ENCODE measurements at places on chromosomes 4 and X.
A peak's percentile ranks its signal among the peaks of the same experiment; 100 is the strongest.

GRCh38 chrX:37993837-37994619 lies 12.3 kb upstream of the SYTL5 start:
- H3K4me3 ChIP-seq: no peak overlapping the region
- H3K4me1 ChIP-seq: no peaks in the 10 kb centered on the region
- H3K27ac ChIP-seq: no peak overlapping the region

GRCh38 chr4:86554646-86555045 lies 39.5 kb upstream of the PTPN13 start:
- H3K36me3 ChIP-seq: no peaks in the 10 kb centered on the region
- no peak overlapping the region for H3K4me3 ChIP-seq
- peaks cover 6% of the 10 kb centered on the region for H3K27me3 ChIP-seq
- no peak for DNase-seq
- no peaks in the 10 kb centered on the region for H3K4me1 ChIP-seq
- H3K27ac ChIP-seq: no peak overlapping the region

GRCh38 chrX:84339507-84340364 lies 151.7 kb upstream of the RPS6KA6 start:
- H3K4me1 ChIP-seq: peaks cover 4% of the 10 kb centered on the region
- peak; percentile 0 for DNase-seq
- H3K36me3 ChIP-seq: no peaks in the 10 kb centered on the region
- no peak overlapping the region for H3K4me3 ChIP-seq

DNA sequence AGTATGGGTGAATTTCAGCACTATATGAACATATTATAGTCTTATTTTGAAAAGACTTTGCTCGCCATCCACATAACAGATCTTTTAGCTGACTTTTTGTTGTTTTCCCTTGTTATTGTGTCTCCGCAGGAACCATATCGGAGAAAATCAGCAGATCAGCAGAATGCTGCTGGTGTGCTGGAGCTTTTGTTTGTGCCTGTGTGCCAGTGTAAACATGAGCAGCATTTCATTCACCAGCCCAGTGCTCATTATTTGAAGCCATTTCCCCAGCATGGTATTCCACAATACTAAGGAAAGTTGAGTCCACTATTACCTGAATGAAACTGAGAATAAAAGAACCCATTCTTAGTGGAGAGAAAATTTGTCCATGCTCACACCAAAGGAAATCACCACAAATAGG lies 261.8 kb upstream of the ARX start:
- no peaks in the 10 kb centered on the region for H3K36me3 ChIP-seq
- H3K4me3 ChIP-seq: no peak overlapping the region
- H3K4me1 ChIP-seq: no peaks in the 10 kb centered on the region

DNA sequence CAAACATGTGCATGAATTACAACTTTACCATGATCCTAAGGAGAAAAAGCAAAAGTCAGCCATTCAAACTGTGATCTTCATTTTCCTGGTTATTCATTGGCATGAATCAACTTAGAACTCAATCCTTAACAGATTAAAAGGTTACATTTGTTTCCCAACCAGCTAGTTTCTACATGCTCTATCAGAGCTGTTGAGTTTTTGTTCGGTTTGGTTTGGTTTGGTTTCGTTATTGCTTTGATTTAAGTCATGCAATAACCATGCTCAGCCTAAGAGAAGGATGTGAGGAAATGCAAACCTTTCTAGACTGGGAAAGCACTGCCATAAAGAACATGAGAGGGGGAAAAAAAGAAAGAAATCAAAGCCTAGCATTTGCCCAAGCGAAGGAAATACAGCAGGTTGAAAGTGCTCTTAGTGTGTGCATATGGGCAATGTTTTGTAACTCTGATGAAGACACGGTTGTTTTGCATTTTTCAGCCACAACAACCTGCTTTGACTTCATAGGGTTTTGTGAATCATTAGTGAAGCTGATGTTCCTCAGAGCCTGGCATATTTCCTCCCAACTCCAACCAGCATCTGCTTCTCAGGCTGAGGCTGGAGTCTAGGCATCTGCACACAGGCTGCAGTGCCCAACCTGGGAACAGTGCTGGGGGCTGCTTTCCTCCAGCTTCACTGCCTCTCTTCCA lies 234.3 kb downstream of the ZNF674 start:
- H3K36me3 ChIP-seq: no peaks in the 10 kb centered on the region
- no peak overlapping the region for H3K27ac ChIP-seq
- DNase-seq: no peak

DNA sequence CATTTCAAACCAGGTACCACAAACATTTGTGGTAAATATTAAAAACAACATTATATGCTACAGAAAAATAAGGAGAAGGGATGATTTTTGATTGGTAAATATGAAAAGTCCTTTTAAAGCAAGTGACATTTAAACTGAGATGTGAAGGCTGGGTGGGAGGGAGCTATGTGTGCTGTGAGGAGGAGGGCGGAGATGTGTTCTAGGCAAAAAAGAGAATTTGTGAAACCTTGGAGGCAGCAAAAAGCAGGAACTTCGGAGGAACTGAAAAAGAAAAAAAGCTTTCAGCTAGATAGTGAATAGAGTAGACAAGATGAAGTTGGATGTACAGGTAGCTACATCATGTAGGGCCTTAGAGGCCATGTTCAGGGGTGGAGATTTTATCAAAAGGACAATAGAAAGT lies 10.1 kb upstream of the ARAP2 start:
- H3K27ac ChIP-seq: peak overlapping the region; percentile 43
- no peak overlapping the region for H3K4me3 ChIP-seq
- no peaks in the 10 kb centered on the region for H3K36me3 ChIP-seq
- H3K27me3 ChIP-seq: no peaks in the 10 kb centered on the region
- no peak for DNase-seq
- peaks cover 25% of the 10 kb centered on the region for H3K4me1 ChIP-seq

GRCh38 chr4:157591245-157591644 lies 370.7 kb downstream of the GRIA2 start:
- H3K27ac ChIP-seq: no peak overlapping the region
- no peak for DNase-seq
- no peak overlapping the region for H3K4me3 ChIP-seq

DNA sequence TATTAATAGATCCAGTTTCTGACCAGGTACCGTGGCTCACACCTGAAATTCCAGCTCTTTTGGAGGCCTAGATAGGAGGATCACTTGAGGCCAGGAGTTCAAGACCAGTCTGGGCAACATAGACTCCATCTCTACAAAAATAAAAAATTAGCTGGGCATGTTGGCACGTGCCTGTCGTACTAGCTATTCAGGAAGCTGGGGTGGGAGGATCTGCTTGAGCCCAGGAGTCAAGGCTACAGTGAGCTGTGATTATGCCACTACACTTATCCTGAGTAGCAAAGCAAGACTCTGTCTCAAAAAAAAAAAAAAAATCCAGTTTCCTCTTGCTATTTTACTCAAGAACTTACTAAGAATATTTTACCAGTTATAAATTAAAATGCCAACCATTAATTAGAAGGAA lies 91.7 kb downstream of the SLC10A6 start:
- no peaks in the 10 kb centered on the region for H3K27me3 ChIP-seq
- no peak overlapping the region for H3K27ac ChIP-seq
- H3K4me1 ChIP-seq: no peaks in the 10 kb centered on the region
- H3K4me3 ChIP-seq: no peak overlapping the region
- no peaks in the 10 kb centered on the region for H3K36me3 ChIP-seq

DNA sequence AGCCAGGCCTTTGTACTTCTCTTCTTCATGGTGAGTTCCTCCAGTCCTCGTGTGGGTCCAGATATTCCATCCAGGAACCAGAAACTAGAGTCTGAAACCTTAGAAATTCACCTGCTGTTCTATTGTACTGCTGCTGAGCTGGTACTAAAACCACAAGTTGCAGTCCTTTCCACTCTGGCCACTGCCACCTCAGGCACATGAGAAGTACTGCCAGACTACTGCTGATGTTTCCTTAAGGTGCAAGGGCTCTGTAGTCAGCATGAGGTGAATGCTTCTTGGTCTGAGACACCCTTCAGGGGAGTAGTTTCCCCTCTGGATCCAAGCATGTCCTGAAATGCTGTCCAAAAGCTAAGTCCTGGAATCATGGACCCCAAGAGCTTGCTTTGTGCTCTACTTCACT lies 399.6 kb upstream of the CT83 start:
- no peak overlapping the region for H3K27ac ChIP-seq
- no peaks in the 10 kb centered on the region for H3K4me1 ChIP-seq
- H3K36me3 ChIP-seq: no peaks in the 10 kb centered on the region
- no peak overlapping the region for H3K4me3 ChIP-seq
- no peak for DNase-seq

GRCh38 chr4:147516133-147516532 lies 35.2 kb downstream of the EDNRA start:
- no peak for DNase-seq
- no peak overlapping the region for H3K27ac ChIP-seq
- no peaks in the 10 kb centered on the region for H3K4me1 ChIP-seq
- H3K27me3 ChIP-seq: peaks cover 1% of the 10 kb centered on the region

DNA sequence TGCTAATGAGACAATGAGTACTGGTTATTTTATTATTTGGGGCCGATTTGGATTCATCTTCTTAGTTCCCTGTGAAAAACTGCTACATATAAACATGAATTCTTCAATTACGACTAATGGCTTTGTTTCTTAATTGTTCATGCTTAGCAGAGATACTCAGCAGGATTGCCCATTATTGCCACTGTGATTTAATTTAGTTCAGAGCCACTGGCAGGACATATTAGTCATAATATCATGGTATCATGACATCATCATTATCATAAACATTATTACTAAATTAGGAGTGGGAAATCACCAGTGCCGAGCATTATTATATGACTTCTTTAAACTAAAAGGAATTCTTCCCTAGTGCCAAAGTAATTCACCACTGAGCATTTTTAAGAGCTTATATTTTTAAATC lies 201.4 kb downstream of the SPOCK3 start:
- no peak overlapping the region for H3K27ac ChIP-seq
- no peaks in the 10 kb centered on the region for H3K27me3 ChIP-seq
- no peak overlapping the region for H3K4me3 ChIP-seq
- DNase-seq: no peak
- no peaks in the 10 kb centered on the region for H3K36me3 ChIP-seq

- H3K4me3 ChIP-seq: no peak overlapping the region
- DNase-seq: no peak
- H3K27ac ChIP-seq: no peak overlapping the region
- peaks cover 2% of the 10 kb centered on the region for H3K27me3 ChIP-seq
- peaks cover 14% of the 10 kb centered on the region for H3K4me1 ChIP-seq
- no peaks in the 10 kb centered on the region for H3K36me3 ChIP-seq
These were observed 8.3 kb upstream of the DLG3 start for GRCh38 chrX:70436343-70436742.

DNA sequence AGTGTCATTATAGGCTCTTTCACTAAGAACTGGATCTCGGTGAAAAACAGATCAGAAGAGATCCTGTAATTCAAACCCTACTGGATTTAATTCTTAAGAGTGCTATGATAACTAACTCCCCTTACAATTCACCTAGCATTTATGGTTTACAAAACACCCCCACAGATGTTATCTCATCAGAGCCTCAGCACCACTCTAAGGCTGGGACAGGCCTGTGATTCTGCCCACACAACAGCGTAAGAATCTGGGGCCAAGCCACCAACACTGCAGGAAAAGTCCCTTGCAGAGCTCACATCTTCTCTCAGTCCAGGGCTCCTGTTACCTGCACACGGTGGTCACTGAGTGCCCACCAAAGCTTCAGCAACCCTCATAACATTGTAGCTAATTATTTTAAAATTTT lies 8.9 kb downstream of the MFAP3L start:
- H3K4me3 ChIP-seq: no peak overlapping the region
- no peaks in the 10 kb centered on the region for H3K4me1 ChIP-seq
- no peak for DNase-seq
- no peak overlapping the region for H3K27ac ChIP-seq
- no peaks in the 10 kb centered on the region for H3K36me3 ChIP-seq

GRCh38 chrX:119036107-119037029 lies 36.4 kb upstream of the CT47C1 start:
- H3K4me1 ChIP-seq: no peaks in the 10 kb centered on the region
- peaks cover 2% of the 10 kb centered on the region for H3K36me3 ChIP-seq
- H3K4me3 ChIP-seq: no peak overlapping the region
- peaks cover 4% of the 10 kb centered on the region for H3K27me3 ChIP-seq

GRCh38 chrX:2159861-2160260 lies 340.9 kb downstream of the DHRSX start:
- H3K36me3 ChIP-seq: peaks cover 5% of the 10 kb centered on the region
- no peak for DNase-seq
- H3K4me3 ChIP-seq: no peak overlapping the region
- peaks cover under 1% of the 10 kb centered on the region for H3K4me1 ChIP-seq
- H3K27me3 ChIP-seq: peaks cover 4% of the 10 kb centered on the region
- no peak overlapping the region for H3K27ac ChIP-seq

- no peak for DNase-seq
- no peak overlapping the region for H3K4me3 ChIP-seq
- H3K27ac ChIP-seq: no peak overlapping the region
- H3K27me3 ChIP-seq: no peaks in the 10 kb centered on the region
- peaks cover 2% of the 10 kb centered on the region for H3K36me3 ChIP-seq
These were observed 833.2 kb downstream of the CCSER1 start for GRCh38 chr4:90960433-90960832.

DNA sequence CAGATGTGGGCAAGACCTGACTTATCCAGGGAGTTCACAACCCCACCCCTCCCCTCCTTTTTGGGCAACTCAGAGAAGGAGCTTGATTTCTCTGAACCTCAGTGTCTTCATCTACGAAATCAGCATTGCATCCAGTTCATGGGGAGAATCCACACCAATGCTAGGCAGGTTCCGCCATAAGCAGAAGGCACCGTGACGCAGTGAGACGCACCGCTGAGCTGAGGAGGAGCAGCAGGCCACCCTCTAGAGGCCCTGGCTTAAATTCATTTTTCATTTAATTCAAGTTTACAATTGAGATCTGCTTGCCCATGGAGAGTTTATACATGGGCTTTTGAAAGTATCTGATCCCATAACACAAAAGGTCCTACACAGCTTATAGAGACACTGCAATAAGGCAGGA lies 55.7 kb downstream of the CPZ start:
- no peaks in the 10 kb centered on the region for H3K36me3 ChIP-seq
- no peak overlapping the region for H3K27ac ChIP-seq
- no peaks in the 10 kb centered on the region for H3K27me3 ChIP-seq
- no peaks in the 10 kb centered on the region for H3K4me1 ChIP-seq
- DNase-seq: no peak

GRCh38 chr4:109887071-109887470 lies 25.6 kb upstream of the EGF start:
- no peaks in the 10 kb centered on the region for H3K36me3 ChIP-seq
- no peak for DNase-seq
- H3K27ac ChIP-seq: no peak overlapping the region
- peaks cover 2% of the 10 kb centered on the region for H3K27me3 ChIP-seq
- H3K4me1 ChIP-seq: no peaks in the 10 kb centered on the region

DNA sequence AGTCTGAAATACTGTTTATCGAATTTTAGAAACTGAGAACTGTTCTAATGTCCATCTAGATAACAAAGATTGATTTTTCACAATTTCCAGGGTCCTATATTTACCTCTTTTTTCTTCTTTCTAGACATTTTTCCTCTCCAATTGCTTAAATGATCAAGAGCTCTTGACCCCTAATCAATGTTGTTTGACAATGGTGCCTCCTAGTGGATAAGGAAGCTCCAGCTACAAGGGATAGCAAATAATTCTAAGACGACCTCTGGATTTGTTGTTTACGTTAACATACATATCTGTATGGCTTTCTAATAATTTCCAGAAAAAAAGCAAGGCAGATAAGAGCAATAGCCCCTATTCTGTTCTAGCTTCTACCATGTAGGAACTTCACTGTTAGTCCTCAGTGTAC lies 35.8 kb downstream of the GPR82 start:
- peaks cover 7% of the 10 kb centered on the region for H3K36me3 ChIP-seq
- H3K27ac ChIP-seq: no peak overlapping the region
- H3K4me1 ChIP-seq: peaks cover 17% of the 10 kb centered on the region
- no peaks in the 10 kb centered on the region for H3K27me3 ChIP-seq
- H3K4me3 ChIP-seq: no peak overlapping the region

All from memory B cell (primary cell).